ENCODE measurements at places on chromosomes 2 and 18. TPM values are rescaled to one million over a fixed set of nuclear protein-coding genes. Genes with fewer than 3 reads are reported as not detected.

PCARE gene
- total RNA-seq = not detected

SP140 gene
- total RNA-seq = 84.2 TPM

DNA sequence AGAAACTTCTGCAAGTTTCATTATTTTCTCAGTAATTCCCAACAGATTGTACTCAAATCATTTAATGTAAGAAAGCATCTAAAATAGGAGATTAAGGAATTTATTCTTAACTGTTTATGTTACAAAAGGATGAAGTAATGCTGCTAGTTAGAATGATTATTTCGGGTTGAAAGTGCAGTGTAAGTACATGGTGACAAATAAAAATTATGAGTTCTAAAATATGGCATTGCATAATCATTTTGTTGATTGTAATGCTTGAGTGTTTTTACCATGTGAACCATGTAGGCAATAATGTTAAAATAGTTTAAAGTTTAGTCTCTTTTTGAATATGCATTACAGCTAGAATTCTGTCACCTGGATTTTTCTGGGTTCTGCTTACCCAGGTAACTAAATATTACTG is 149.0 kb upstream of the SP5 start:
- DNase-seq = no peak

GRCh38 chr18:74370115-74370514 is 54.5 kb downstream of the C18orf63 start:
- DNase-seq = no peak

DNA sequence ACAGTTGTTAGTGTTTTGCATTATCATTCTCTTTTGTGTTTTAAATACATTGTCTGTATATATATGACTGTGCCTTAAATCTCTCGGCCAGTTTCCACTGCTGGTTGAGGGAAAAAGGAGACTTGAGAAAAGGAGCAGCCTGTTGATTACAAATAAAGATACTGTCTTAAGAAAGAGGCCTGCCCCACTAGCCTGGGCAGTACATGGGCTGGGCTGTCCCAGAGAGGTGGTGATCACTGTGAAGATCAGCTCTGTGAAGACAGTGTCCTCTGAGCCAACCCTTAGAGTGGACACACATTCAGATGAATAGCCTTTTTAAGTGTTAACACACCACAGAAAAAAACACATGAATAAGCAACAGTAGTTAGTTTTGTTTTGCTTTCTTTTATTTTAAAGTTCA is 10.0 kb upstream of the OTX1 start:
- no peak for DNase-seq

GRCh38 chr2:199147216-199147615 is 310.5 kb downstream of the SATB2 start:
- no peak for DNase-seq

GRCh38 chr2:222598611-222599010 is 57.3 kb downstream of the FARSB start:
- DNase-seq = no peak

- DNase-seq = peak; percentile 78
Observed at GRCh38 chr2:237154082-237154638, 68.5 kb downstream of the COPS8 start.

KIF1A gene
- total RNA-seq = 8.2 TPM

GRCh38 chr18:22547807-22548561 is 130.3 kb upstream of the CTAGE1 start:
- DNase-seq = no peak

- peak; percentile 20 for DNase-seq
Observed at GRCh38 chr2:224887141-224887540, 155.1 kb downstream of the DOCK10 start.

CNDP1 gene
- total RNA-seq = not detected

CD8B2 gene
- total RNA-seq = 0.09 TPM

- DNase-seq = no peak
Observed at GRCh38 chr2:196617430-196617829, 22.1 kb upstream of the CCDC150 start.

STAM2 gene
- total RNA-seq = 18.5 TPM

DNA sequence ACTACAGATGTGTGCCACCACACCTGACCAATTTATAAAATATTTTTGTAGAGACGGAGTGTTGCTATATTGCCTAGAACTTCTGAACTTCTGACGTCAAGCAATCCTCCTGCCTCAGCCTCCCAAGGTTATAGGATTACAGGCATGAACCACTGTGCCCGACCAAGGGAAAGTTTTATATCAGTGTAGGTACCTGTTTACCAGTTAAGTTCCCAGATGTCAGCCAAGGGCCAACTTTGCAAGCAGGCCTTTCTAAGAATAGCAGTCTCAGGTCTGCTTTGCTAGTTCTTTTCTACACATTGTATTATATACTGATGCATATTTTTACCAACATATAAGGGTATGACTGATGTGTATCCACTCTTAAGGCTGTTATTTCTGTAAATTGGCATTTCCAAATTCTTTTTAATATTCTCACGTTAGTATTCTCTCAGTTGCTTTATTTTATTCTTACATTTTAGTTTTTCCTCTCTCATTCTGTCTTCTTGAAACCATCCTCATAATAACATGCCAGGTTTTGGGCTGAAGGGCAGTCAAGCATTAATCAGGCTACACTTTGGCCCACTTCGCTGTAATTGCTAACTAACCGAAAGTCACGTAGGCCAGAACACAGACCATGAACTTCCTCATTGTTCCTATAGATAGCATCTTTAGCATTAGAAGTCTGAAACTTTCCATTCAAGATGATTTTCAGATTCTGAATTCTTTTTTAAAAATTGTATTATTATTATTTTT is 25.0 kb upstream of the CXXC1 start:
- no peak for DNase-seq

GRCh38 chr2:152050341-152050740 is 48.5 kb downstream of the CACNB4 start:
- no peak for DNase-seq

FHL2 gene
- total RNA-seq = 4.7 TPM

GRCh38 chr2:575030-575726 is 102.0 kb downstream of the TMEM18 start:
- no peak for DNase-seq

DNA sequence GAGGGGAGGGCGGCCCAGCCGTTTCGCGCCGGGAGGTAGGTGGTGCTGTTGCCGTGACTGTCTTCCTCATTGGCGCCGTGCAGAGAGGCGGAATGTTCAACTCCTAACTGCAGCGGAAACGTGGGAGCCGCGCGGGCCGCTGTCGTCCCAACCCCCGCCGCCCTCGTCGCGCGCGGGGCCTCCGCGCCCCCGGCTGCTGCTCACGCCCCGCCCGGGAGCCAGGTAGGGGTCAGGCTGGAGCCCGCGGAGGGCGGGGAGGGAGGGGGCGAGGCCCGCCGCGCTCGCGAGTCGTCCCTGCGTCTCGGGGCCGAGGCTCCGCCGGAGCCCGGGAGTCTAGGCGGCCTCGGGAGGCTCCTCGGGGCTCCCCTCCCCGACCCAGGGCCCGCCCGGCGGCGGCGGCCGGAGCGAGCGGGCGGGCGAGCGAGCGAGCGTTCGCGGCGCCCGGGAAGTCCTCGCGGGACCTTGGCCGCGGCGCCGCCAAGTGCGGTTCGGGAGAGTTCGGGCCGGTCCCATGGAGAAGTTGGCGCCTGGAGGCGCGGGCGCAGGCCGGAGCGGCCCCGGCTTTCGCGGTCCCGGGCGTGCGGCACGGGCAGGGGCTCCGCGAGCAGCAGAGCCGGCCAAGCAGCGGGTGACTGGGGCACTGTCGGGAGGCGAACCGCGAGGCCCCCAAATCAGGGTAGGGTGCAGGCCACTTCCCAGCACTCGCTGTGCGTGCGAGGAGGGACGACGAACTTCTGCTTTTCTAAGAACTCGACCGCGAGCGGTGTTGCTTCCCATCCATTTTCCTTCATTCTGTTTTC is at the start of gene MAP3K20:
TSS of gene MAP3K20 (plus strand) at position 66 of the 800 bp plus-strand sequence. CDS start 15,186 bp downstream, outside the sequence.
- peak; percentile 73 for DNase-seq

ANAPC1 gene
- total RNA-seq = 85.1 TPM

TMEM37 gene
- total RNA-seq = not detected

ATG4B gene
- 71.8 TPM for total RNA-seq
